ENCODE measurements at places on chromosomes 5 and 9.

DNA sequence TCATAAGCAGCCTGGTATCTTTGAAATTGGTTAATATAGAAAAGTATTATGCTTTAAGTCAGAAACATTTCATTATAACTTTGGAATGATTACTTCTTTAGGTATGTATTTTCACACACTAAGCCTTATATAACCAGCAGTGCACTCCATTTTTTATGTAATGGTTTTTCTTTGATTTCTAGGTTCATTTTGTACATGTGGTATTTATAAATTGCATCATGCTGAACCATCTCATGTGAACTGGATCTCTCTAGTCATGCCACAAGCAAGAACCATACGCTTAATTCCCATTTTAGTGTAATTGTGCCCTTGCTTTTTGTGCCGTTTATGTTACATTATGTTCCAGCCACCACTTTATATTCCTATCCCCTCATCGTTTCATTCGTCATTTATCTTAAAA lies 38.6 kb upstream of the SRP19 start:
- DNase-seq, result no peak

GRCh38 chr5:151084363-151084762 lies 3.5 kb upstream of the TNIP1 start:
- DNase-seq, result no peak

DNA sequence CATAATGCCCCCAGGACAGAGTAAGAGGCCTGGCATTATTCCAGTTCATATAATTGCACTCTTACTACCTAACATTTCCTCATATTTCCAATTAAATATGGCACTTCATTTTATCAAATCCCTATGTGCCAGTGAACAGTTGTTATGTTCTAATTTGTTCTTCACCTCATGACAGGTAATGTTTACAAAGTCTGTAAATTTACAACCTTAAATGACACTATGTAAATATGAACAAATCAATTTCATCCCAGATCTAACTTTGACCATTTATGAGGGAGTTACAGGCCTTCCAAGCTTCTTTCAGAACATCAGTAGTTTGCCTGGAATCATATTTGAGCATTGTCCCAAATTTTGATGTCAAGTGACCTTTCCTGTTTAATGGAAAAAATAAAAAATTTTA lies 592.6 kb upstream of the CDH6 start:
- DNase-seq, result no peak

- no peak for DNase-seq
Observed at GRCh38 chr9:38416461-38416860, 7.8 kb downstream of the IGFBPL1 start.

All from left hindlimb (tissue), 1 donor.